ENCODE measurements at places on chromosomes 1 and 21.

DNA sequence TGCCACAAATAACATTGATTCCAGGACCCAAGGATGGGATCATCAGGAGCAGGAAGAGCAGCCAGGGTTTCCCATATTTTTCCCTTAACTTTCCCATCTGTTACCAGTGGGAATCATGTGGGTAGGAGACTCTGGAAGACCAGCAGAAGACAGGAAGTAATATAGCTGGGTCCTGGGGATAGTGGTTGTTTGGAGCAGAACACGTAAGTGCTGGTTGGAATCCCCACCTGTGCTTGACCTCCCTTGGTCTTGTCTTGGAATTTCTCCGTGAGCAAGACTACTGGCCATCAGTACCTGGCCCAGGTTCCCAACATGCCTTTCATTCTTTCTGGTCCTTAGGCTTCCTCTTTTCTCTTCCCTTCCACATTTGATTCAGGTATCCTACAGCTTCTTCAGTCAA, 20.9 kb upstream of the SLC27A3 start:
- DNase-seq = no peak

DNA sequence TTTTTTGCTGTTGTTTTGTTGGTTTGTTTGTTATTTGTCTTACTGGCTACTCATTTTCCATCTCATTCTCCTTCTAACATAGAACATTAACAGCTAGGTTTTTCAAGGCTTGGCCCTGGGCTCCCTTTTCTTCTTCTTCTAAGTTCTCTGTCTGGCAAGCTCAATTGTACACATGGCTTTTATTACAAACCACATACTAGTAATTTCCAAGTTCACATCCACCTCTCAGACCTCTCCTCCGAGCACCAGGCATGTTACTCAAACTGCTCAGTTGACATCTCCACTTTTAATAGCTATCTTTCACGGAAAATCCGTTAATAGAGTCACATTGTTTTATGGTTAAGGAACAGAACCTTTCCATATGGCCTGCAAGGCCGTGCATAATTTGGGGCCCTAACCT, 736.9 kb upstream of the ADAMTS5 start:
- no peak for DNase-seq

DNA sequence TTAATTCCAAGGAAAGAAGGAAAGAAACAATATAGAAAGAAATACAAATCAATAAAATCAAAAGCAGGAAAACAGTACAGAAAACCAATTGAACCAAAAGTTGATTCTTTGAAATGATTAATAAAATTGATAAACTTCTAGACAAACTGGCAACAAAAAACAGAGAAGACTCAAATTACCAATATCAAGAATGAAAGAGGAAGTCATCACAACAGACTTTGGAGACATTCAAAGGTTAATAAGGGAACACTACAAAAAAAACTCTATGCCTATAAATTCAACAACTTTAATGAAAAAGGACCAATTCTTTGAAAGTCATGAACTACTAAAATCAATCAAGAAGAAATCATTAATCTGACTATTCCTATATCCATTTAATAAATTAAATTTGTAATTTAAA, 329.3 kb upstream of the NR5A2 start:
- no peak for DNase-seq

DNA sequence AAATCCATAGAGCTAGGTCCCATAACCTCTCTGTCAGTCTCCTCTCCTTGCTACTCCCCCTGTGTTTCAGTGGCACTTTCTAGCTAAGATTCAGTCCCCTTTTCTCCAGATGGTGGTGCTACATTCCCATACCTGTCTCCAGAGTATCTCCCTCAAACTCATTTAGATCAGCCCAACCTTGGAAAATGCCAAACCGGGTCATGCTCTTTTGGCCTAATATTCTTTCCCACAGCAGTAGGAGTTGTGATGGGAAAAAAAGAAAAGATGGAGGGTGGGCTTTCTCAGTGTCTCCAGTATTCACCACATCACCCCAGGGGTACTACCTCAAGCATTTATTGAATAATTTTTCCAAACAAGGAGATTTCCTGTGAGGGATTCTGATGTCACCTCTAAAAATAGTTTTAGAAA, 3.2 kb upstream of the RXFP4 start:
- DNase-seq = peak; percentile 56

- DNase-seq = no peak
Measured at GRCh38 chr1:110956586-110956985, 7.1 kb downstream of the LRIF1 start.

GRCh38 chr1:183034682-183035081, 11.5 kb downstream of the LAMC1 start:
- no peak for DNase-seq

GRCh38 chr1:194829492-194829891, 1643.1 kb upstream of the B3GALT2 start:
- no peak for DNase-seq

DNA sequence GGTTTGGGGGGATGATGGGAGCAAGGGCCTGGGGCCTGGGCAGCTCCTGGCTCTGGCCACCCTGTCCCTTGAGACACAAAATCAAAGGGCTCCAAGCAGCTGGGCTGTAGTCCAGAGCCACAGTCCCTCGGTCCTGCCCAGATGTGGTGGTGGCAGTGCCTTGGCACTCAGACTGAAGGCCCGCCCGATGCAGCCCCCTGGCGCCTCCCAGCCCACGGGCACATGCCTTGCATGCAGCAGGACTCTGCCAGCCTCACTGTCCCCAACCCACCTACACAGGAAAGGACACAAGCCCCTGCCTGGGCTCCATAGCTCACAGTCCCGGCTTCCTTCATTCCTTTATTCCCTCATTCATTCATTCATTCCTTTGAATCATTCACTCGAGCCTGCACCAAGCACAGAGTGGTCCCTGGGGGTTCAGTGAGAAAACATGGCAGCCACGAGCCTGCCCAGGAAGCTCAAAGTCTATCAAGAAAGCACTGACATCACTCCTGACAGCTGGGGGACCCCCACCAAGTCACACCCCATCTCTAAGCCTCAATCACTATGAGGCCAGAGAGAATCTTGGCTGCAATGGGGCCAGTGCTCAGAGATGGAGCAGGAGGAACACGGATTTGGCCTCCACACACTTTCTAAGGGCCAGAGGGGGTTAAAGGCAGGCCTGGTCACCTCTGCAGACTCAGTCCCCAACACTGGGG, 5.8 kb downstream of the SDC3 start:
- DNase-seq = no peak

DNA sequence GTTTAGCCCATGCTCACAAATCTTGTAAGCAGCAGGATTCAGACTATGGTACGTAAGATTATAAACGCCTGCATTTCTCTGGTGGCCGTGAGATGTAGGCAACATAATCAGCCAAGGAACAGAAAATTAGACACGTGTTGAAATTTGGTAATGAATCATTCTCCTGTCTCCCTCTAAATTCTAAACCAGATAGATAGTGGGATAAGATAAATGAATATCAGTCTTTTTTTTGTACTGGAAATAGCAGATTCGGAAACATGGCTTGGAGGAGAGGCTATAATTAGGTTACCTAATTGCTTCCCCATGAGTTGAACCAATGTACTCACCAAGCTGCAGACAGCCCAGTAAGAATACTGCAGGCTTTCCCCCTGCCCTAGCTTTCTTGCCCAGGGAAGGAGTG, 172.3 kb downstream of the TGFB2 start:
- no peak for DNase-seq

GRCh38 chr1:36542962-36543515, 60.3 kb upstream of the CSF3R start:
- DNase-seq = no peak

- no peak for DNase-seq
Measured at GRCh38 chr1:218217040-218217439, 68.1 kb upstream of the RRP15 start.

GRCh38 chr1:64055310-64055709, 148.1 kb upstream of the UBE2U start:
- DNase-seq = no peak
